Activated CD8-positive, alpha-beta memory T cell treated with anti-CD3 and anti-CD28 coated beads for 48 hours (primary cell): ENCODE measurements at places on chromosomes 3 and 15.
A peak's percentile ranks its signal among the peaks of the same experiment; 100 is the strongest.

DNA sequence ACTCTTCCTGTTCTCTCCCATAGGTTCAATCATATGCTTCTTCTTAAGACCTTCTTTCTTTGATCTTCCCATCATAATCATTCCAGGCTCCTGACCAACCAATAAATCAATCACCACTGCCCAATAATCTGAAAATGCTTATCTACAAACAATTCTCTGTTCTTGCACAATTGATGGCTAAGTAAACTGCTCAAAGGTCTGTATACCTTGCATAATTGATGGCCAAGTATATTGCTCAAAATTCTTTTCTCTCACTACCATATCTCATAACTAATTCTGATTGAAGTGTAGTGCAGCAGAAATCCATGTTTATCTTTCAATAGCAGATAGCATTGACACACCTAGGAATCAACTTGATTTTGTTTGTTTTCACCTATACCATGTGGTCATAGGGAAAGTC is 83.4 kb upstream of the EPHA6 start:
- no peak for DNase-seq

- DNase-seq, result no peak
These were observed 40.1 kb downstream of the KY start for GRCh38 chr3:134610432-134611385.

GRCh38 chr3:130905551-130905950 is 11.7 kb downstream of the ATP2C1 start:
- no peak for DNase-seq

DNA sequence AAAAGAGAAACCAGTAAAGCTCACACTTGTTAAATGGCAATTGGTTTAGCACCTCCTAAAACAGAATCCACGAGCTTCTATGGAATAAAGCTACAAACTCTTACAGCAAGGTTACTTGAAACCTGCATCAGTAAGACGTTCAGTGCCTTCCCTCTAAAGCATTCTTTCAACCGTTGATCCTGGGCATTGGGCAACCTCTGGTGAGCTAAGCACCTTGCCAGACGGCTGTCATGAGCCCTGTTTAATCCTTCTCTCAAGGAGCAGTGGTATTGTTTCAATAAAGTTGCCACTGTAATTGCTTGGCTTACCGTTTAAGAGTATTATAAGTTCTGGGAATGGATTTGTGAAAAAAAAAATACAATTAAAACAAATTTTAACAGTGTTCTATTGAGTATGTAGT is 75.0 kb downstream of the COL8A1 start:
- DNase-seq, result no peak

- DNase-seq, result no peak
These were observed 346.2 kb downstream of the NTRK3 start for GRCh38 chr15:87910301-87910700.

GRCh38 chr15:27218426-27218825 is 247.4 kb downstream of the GABRG3 start:
- no peak for DNase-seq

DNA sequence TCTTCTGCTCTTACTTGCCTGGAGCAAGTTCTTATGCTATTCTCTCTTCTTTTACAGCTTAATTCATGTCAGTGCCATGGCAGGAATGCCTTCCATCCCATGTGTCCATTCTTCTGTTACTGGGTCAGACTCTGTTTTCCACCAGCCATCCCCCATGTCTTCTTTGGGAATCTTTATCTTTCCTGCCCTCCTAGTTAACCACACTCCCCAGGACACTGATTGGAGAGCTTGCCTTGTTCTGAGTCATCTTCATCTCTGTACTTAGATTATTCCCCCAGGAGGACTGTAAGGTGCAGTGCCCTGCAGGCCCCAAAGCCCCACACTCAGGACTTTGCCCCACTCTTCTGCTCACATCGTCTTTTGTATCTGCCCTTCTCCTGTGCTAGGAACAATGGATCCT is 3.6 kb downstream of the ABHD17C start:
- no peak for DNase-seq

- DNase-seq, result no peak
These were observed 3.5 kb upstream of the MNS1 start for GRCh38 chr15:56468401-56468800.

DNA sequence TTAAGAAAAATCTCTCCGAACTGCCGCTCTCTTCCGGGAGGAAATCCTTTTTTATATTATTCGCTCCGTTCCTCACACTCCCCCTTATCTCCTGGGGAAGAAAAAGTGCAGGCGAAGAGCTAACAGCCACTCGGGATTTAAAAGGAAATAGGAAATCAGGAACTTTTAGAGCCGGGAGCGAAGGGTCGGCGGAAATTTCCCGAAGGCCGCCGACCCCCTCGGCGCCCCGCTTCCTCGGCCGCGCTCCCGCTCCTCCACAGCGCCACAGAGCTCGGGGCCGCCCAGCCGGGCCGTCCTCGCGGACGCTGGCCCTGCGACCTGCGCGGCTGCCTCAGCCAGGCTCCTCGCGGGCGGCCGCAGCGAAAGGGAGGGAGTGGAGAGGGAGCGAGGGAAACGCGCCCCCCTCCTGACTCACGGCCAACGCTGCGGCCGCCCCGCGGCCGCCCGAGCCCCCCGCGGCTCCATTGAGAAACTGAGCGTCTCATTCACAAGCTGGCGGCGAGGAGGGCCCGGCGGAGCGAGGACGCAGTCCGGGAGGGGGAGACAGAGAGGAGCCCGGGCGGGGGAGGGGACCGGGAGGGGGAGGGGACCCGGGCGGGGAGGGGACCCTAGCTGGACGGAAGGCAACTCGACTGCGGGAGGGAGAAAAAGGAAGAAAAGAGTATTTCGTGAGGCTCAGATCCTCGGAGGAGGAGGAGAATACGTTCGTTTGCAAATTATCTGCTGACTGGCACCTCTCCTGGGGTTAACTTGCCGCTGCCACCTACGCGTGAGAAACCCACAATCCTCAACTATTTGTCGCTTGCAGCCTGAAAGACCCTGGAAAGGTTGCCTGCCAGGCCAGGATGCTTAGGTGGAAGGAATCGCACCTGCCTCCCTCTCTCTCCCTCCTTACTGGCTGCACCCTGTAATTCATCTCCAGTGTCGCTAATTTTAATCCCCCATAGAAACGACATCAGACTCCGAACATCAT is at the start of gene PTPN9:
TSS of gene PTPN9 (minus strand) at position 368 of the 973 bp plus-strand sequence. CDS start 539 bp downstream, outside the sequence.
- DNase-seq, result peak; percentile 53

GRCh38 chr3:108035751-108036150 is 55.1 kb downstream of the CD47 start:
- no peak for DNase-seq

DNA sequence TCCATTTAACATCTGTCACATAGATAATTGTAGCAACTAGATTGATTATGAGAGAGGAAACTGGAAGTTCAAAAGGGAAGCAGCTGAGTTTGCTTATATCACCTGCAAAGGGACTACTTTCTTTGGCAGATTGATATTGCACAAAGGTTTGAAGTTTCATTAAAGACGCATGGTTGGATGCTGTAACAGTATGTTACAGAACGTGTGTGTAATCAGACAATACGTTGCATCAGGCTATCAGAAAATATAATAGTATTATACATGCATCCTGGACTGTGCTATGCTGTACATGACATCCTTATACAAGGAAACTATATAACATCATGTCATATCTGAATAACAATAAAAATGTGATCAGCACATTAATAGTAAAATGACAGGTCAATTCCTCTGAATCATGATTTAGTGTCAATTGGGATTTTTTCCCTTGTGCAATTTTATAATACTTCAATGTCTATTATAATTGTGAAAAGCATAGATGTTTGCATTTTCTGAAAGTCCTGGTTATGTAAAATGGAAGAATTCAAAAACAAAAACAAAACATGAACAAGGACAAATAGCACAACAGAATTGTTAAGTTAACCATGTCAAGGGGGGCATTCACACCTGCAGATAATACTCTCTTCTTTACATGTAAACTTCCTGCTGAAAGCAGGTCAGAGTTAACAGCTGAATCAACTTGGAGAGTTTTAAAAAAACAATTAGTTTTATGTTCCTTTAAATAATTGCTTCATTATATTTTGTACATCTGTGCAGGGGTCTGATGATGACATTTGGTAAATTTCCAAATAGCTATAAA is 283.2 kb upstream of the KCNH8 start:
- no peak for DNase-seq

- DNase-seq, result no peak
These were observed 8.1 kb upstream of the VPS39 start for GRCh38 chr15:42215913-42216829.

DNA sequence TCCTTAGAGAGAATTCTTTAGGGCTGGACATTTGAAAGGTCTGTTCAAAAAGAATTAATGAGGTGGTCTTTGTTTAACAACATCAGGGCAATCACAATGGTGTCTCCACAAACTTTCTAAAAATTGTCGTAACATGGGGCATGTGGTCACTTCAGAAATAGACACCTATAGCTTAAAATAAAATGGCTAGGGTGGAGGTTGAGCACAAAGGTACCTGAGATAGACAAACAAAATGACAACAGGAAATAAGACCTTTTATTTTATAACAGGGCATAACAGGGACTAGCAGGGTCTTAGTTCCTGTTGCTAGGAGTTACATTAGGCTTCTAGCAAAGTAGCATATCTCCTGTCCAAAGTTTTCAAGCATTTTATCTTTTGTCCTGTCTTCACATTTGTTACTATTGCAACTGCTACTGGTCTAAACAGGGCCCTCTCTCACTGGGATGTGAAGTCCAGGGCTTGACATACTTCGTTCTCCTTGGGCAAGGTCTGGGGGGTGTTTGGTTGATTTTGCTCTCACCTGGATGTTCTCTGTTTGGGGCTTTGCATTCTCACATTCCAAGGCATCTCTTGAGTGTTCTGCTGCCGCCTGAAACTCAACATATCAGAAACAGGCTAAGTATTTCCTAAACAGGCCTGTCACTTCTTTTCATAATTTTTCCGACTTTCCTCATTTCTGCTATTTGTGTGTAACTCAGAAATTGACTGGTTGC is 3.0 kb downstream of the GCSAM start:
- DNase-seq, result no peak

DNA sequence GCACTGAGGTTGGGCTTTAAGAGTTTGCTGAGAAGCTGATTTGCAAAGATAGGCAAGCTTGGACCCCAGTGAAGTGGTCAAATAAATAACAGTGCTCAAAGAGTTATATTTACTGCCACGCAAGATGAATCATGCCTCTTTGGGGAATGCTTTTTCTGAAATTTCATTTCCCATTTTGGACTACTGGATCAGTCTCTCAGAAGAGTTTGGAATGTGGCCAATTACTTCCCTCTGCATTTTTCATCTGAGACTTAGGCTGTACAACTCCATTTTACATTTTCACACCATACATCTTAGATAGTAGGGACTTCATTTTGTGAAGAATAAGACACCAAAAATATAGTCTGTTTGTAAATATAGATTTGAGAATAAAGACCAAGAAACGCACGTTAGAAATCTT is 419.7 kb downstream of the FGF12 start:
- no peak for DNase-seq

DNA sequence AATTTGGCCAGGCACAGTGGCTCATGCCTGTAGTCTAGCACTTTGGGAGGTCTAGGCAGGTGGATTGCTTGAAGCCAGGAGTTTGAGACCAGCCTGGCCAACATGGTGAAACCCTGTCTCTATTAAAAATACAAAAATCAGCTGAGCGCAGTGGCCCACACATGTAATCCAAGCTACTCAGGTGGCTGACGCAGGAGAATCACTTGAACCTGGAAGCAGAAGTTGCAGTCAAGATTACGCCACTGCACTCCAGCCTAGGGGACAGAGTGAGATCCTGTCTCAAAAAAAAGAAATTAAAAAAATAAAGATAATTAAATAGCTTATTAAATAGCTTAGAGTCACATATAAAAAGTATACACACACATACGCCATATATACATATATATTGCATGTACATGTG is 3.7 kb upstream of the TIPARP start:
- no peak for DNase-seq

GRCh38 chr15:47188758-47189507 is 528.4 kb upstream of the SEMA6D start:
- no peak for DNase-seq

- no peak for DNase-seq
These were observed 28.3 kb downstream of the MITF start for GRCh38 chr3:69767571-69767970.

DNA sequence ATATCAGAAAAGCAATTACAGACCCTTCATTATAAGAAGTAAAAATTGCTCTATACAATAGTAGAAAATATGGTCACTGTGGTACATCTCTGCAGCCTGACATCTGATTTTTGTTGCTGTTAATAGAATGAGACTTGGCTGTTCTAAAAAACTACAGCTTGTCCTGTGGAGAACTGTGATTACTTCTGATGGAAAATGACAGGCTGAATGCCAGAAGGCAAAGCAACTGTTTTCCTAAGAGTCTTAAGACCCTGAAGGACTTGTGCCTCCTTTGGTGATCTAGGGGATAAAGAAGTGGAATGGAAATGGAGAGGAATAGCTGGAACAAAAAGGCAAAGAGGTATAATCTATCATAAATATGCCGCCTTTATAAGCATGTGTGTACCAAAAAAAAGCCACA is 314.8 kb downstream of the BCHE start:
- DNase-seq, result no peak

GRCh38 chr3:70011582-70011981 is 12.0 kb downstream of the SAMMSON start:
- no peak for DNase-seq

GRCh38 chr15:100338247-100338646 is 3.5 kb downstream of the ADAMTS17 start:
- no peak for DNase-seq

GRCh38 chr3:65788461-65788860 is 250.3 kb downstream of the MAGI1 start:
- no peak for DNase-seq

DNA sequence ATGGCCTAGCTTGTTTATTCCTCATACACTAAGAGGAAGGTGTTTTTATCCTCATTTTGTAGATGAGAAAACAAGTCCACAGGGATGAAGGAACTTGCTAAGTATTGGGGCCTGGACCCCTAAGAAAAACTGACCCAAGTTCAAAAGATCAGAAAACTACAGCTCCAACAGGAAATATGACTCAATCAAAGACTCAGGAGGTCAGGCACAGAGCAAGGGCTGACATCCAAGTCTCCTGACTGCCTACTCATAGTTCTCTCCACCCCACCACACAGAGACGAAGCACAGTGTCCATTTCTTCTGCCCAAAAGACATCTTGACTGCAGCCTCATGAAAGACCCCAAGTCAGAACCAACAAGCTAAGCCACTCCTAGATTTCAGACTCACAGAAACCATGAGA is 26.9 kb upstream of the TPM1 start:
- no peak for DNase-seq
